ENCODE measurements at places on chromosomes 2 and 18. TPM values are rescaled to one million over a fixed set of nuclear protein-coding genes. Genes with fewer than 3 reads are reported as not detected.

The FAP gene
- total RNA-seq, result 0.92 TPM

The RND3 gene
- 62.2 TPM for total RNA-seq

The LRRC30 gene
- not detected for total RNA-seq

The EMILIN1 gene
- 112 TPM for total RNA-seq

The NEUROD1 gene
- not detected for total RNA-seq

The RNF144A gene
- 67.1 TPM for total RNA-seq

The CYP1B1 gene
- total RNA-seq, result 121 TPM

The SLC25A12 gene
- total RNA-seq, result 16.2 TPM

GRCh38 chr2:85179541-85179940, 46.3 kb downstream of the TCF7L1 start:
- H3K27ac ChIP-seq, result no peak overlapping the region
- H3K27me3 ChIP-seq, result no peaks in the 10 kb centered on the region
- H3K36me3 ChIP-seq, result no peaks in the 10 kb centered on the region
- H3K4me1 ChIP-seq, result peaks cover 8% of the 10 kb centered on the region
- no peak overlapping the region for H3K4me3 ChIP-seq
- DNase-seq, result no peak

GRCh38 chr18:57447154-57447621, 12.0 kb downstream of the ONECUT2 start:
- H3K27ac ChIP-seq, result no peak overlapping the region
- H3K36me3 ChIP-seq, result no peaks in the 10 kb centered on the region
- H3K27me3 ChIP-seq, result peaks cover 34% of the 10 kb centered on the region

- H3K4me1 ChIP-seq, result no peaks in the 10 kb centered on the region
- H3K27me3 ChIP-seq, result no peaks in the 10 kb centered on the region
- no peak for DNase-seq
- H3K4me3 ChIP-seq, result no peak overlapping the region
- H3K27ac ChIP-seq, result no peak overlapping the region
- H3K36me3 ChIP-seq, result no peaks in the 10 kb centered on the region
Measured at GRCh38 chr2:101518578-101519492, 43.9 kb upstream of the RFX8 start.

DNA sequence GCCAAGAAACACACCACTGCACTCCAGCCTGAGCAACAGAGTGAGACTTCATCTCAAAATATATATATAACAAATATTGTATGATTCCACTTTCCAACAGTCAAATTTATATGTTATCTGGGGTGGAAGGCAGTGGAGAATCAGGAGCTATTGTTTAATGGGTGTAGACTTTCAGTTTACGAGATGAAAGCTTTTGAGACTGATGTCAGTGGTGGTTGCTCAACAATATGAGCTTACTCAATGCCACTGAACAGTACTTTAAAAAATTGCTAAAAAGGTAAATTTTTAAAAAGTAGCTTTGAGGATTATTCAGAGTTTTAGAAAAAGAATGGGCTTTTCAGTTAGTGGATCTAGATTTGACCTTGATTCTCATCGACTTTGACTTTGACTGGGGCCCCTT, 105.9 kb upstream of the ST6GAL2 start:
- H3K4me1 ChIP-seq, result no peaks in the 10 kb centered on the region
- H3K4me3 ChIP-seq, result no peak overlapping the region
- no peaks in the 10 kb centered on the region for H3K27me3 ChIP-seq
- H3K36me3 ChIP-seq, result no peaks in the 10 kb centered on the region

- no peak overlapping the region for H3K27ac ChIP-seq
- H3K27me3 ChIP-seq, result no peaks in the 10 kb centered on the region
- no peaks in the 10 kb centered on the region for H3K36me3 ChIP-seq
- no peak for DNase-seq
- no peak overlapping the region for H3K4me3 ChIP-seq
Measured at GRCh38 chr2:220787251-220787650, 784.9 kb downstream of the EPHA4 start.

GRCh38 chr2:240256704-240257637, 116.5 kb upstream of the OTOS start:
- H3K4me1 ChIP-seq, result no peaks in the 10 kb centered on the region
- H3K4me3 ChIP-seq, result no peak overlapping the region
- no peaks in the 10 kb centered on the region for H3K36me3 ChIP-seq
- H3K27ac ChIP-seq, result no peak overlapping the region
- peaks cover 3% of the 10 kb centered on the region for H3K27me3 ChIP-seq
- peak; percentile 52 for DNase-seq

DNA sequence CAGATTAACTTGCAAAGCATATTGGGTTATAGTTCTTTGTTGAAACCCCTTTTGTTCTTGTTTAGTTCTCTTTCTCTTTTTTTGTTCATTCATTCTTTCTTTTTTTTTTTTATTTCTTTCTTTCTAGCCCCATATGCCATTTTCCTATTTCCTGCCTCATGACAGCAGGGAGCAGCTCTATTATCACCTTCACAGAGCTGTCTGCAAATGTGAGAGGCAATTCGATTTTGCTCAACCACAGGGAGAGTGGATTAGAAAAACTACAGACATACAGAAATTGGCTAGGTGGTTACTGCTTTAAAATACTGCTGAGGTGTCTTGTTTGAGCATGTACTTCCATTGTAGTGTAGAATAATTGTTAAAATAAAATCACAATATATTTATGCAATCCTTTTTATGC, 44.2 kb upstream of the TBR1 start:
- no peaks in the 10 kb centered on the region for H3K4me1 ChIP-seq
- peaks cover 11% of the 10 kb centered on the region for H3K36me3 ChIP-seq
- H3K27ac ChIP-seq, result no peak overlapping the region
- DNase-seq, result no peak
- H3K4me3 ChIP-seq, result no peak overlapping the region

GRCh38 chr2:53452400-53452799, 315.2 kb upstream of the CHAC2 start:
- no peaks in the 10 kb centered on the region for H3K27me3 ChIP-seq
- no peaks in the 10 kb centered on the region for H3K36me3 ChIP-seq
- no peak overlapping the region for H3K4me3 ChIP-seq
- H3K4me1 ChIP-seq, result no peaks in the 10 kb centered on the region
- no peak overlapping the region for H3K27ac ChIP-seq
- DNase-seq, result no peak

GRCh38 chr2:235191978-235192377, 240.2 kb downstream of the SH3BP4 start:
- H3K4me3 ChIP-seq, result no peak overlapping the region
- H3K4me1 ChIP-seq, result no peaks in the 10 kb centered on the region
- H3K36me3 ChIP-seq, result no peaks in the 10 kb centered on the region
- H3K27ac ChIP-seq, result no peak overlapping the region

DNA sequence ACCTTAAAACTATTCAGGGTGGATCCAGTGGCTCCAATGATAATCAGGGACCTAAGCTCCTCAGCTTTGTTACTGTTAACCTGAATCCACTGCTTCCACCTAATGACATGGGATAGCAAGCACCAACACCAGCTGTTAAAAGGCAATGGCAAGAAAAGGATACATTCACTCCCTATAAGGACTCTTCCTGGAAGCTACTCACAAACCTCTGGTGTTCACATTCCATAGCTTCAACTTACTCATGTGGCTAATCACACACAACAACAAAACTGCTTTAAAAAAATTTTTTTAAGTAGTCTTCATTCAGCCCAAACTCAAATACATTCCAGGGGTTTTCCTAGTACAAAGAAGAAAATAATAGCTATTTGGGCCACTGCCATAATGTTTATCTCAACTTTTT, 24.5 kb downstream of the ROCK2 start:
- no peaks in the 10 kb centered on the region for H3K36me3 ChIP-seq
- no peak for DNase-seq
- no peak overlapping the region for H3K4me3 ChIP-seq
- peaks cover 36% of the 10 kb centered on the region for H3K4me1 ChIP-seq
- no peak overlapping the region for H3K27ac ChIP-seq

DNA sequence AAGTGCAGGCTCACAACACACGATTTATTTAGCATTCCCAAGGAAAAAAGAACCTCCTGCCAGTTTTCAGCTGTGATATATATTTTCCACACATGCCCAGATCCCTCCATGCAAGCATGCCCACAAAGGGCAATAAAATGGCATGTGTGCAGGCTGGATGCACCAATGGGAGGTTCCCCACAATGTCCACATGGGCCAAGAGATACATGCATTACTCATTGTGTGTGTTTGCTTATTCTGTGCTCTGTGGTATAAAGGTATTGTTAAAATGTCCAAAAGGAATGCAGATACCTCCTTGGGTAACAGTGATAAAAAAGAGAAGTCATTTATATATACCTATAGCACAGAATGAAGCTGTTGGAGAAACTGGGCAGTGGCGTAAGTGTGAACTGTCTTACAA, 207.4 kb downstream of the FHOD3 start:
- H3K27me3 ChIP-seq, result no peaks in the 10 kb centered on the region
- no peaks in the 10 kb centered on the region for H3K36me3 ChIP-seq
- no peak overlapping the region for H3K4me3 ChIP-seq

DNA sequence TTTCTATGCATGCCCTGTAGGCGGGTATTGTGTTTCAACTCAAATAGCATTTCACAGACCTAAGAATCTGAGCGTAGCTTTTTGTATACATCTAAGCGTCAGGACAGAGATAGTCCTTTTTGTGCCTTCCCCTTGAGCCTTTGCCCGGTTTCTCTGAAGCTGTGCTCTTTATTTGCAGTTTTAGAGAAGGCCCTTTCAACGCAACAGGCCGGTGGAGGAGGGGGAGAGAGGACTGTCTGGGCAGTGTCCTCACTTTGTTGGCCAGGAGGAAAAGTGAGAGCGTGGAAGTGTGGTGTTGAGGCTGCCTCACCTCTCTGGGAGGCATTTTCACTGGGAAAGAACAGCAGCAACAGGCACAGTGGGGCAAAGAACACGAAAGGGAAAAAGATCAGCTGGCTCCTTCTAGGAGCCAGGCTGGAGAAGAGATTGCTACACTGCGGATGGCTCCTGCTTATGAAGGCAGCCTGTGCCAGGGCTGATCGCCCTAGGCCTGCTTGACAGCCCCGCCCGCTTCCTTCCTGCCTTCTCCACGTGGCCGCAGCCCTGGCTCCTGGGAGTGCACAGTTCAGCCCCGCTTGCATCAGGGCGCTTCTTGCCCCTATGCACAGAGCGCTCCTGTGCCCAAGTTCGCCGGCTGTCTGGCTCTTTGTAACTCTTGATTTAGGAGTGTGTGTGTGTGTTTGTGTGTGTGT, 195.6 kb upstream of the POU3F3 start:
- H3K36me3 ChIP-seq, result no peaks in the 10 kb centered on the region
- H3K27ac ChIP-seq, result no peak overlapping the region
- H3K27me3 ChIP-seq, result peaks cover 10% of the 10 kb centered on the region

GRCh38 chr2:158182676-158183295, 81.1 kb downstream of the UPP2 start:
- H3K27me3 ChIP-seq, result peaks cover 10% of the 10 kb centered on the region
- no peak for DNase-seq
- H3K4me1 ChIP-seq, result no peaks in the 10 kb centered on the region
- H3K27ac ChIP-seq, result no peak overlapping the region

DNA sequence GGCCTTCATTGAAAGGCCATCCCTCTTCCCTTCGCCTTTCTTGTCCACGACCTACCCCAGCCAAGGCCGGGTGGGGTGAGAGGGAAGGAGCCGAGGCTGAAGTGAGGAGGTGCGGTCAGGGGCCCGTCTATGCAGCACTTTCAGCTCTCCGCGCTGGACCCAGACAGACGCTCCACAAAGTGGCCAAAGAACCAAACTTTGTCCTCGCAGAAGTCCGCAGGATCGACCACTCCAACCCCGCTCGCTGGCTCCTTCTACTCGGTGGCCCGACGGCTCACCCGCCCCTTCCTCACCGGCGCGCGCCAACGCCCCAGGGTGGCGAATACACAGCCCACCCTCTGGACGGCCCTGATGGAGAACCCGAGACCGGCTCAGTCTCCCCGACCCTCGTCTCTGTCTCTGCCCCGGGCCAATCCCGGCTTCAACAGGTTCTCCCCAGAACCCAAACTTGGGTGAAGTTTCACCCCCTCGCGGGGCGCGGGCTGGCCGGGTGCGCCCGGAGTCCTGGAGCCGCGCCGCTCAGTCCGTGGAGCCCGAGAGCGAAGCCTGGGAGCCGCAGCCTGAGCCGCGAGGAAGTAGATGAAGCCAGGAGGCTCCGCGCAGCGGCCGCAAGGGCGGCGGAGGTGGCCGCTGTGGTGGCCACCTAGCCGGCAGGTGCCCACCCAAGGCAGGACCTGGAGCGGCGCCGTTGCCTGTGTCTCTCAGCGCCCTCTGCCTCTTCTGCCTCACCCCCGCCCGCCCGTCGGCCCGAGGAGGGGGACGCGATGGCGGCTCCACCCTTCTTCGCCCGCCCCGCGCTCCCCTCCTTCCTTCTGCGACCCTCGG, 26.7 kb upstream of the ALPP start:
- DNase-seq, result peak; percentile 66
- peaks cover 11% of the 10 kb centered on the region for H3K4me1 ChIP-seq
- H3K27ac ChIP-seq, result no peak overlapping the region
- H3K4me3 ChIP-seq, result no peak overlapping the region

GRCh38 chr2:217466104-217466503, 536.7 kb downstream of the TNS1 start:
- no peak overlapping the region for H3K4me3 ChIP-seq
- H3K4me1 ChIP-seq, result no peaks in the 10 kb centered on the region
- H3K27ac ChIP-seq, result no peak overlapping the region
- no peak for DNase-seq
- H3K36me3 ChIP-seq, result no peaks in the 10 kb centered on the region
- H3K27me3 ChIP-seq, result no peaks in the 10 kb centered on the region

DNA sequence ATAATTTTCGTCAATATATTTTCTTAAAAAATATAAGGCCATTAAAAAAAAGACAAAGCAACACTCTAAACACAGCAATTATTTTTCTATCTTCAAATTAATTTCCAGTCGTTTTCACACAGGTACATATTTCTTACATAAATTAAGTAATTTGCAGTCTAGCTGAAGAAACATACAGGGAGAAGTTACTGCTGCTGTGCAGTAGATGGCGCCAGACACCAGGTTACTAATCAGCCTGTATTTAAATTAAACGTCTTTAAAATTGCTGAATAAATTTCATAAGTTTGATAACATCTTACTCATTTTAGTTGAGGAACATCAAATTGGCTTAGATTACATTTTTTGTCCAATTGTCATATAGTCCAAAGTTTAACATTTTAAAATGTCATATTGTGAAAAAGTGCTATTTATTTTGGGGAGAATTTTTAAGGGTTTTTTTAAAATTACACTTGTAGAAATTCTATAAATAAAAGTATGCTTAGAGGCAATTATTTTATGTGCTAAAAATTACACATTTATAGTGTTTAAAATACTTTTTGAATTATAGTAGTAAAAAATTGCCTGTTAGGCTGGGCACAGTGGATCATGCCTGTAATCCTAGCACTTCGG, 88.4 kb downstream of the PMAIP1 start:
- H3K4me1 ChIP-seq, result no peaks in the 10 kb centered on the region
- no peaks in the 10 kb centered on the region for H3K27me3 ChIP-seq
- H3K36me3 ChIP-seq, result no peaks in the 10 kb centered on the region
- DNase-seq, result no peak

GRCh38 chr2:209422191-209422754, 1.6 kb upstream of the MAP2 start:
- peaks cover 17% of the 10 kb centered on the region for H3K4me1 ChIP-seq
- H3K27me3 ChIP-seq, result no peaks in the 10 kb centered on the region
- no peak overlapping the region for H3K4me3 ChIP-seq
- H3K36me3 ChIP-seq, result no peaks in the 10 kb centered on the region

GRCh38 chr2:20455076-20455587, 8.3 kb downstream of the RHOB start:
- DNase-seq, result peak; percentile 21
- H3K36me3 ChIP-seq, result no peaks in the 10 kb centered on the region
- H3K27ac ChIP-seq, result no peak overlapping the region
- H3K27me3 ChIP-seq, result no peaks in the 10 kb centered on the region
- no peaks in the 10 kb centered on the region for H3K4me1 ChIP-seq

All from spleen (tissue), 13 donors.